ENCODE measurements at places on chromosomes 6 and 20.

DNA sequence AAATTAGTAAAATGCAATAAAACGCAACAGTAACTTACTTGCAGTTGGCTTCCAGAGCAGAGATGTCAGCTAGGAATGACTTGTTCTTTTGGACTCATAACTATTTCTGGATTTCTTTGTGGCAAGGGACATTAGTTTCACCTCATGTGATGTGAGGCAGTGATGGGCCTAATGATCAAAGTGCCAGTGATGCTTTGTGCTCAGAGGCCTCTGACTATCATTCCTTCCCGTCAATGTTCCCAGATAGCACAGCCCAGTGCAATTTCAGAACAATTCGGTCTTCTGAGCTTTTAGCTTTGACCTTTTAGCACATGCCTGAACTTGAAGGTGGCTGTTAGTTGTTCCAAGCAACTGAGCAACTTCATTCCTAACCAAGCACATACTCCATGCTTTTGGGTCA lies 596.8 kb downstream of the TFAP2B start:
- DNase-seq: no peak

- DNase-seq: no peak
These were observed 744.1 kb downstream of the DHX35 start for GRCh38 chr20:39706184-39706663.

DNA sequence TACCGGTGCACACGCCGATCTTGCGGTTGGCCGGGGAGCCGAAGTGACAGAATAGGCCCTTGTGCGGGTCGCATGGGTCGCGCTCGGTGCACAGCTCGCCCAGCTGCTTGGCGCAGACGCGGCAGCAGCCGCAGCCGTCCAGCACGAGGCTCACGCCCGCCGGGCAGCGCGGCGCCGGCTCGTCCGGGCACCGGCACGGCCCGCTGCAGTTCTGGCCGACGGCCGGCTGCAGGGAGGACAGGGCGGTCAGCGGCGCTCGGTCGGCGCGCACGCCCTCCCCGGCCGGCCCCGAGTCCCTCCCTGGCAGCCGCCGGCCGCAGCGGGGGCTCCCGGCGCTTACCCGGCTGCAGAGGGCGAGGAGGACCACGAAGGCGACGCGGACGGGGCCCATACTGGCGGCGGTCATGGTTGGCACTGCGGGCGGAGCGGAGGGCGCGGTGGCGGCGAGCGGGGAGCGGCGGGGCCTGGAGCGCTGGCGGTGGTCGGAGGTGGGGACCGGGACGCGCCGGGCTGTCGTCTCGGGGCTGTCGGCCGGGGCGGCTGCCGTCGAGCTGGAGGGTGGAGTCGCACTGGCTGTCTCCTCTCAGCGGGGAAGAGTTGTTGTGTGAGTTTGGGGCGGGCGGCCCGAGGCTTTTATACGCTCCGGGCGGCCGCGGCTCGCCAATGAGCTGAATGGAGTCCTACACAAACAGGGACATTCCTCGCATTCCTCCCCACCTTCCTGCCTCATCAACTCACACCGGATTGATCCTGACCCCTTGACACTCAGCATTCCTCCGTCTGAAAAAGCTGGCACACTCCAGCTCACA lies at the start of gene CCN2:
CCN2 (minus strand) TSS at position 606 of the 809 bp plus-strand sequence; CDS start at position 406, 200 bp downstream.
- no peak for DNase-seq

DNA sequence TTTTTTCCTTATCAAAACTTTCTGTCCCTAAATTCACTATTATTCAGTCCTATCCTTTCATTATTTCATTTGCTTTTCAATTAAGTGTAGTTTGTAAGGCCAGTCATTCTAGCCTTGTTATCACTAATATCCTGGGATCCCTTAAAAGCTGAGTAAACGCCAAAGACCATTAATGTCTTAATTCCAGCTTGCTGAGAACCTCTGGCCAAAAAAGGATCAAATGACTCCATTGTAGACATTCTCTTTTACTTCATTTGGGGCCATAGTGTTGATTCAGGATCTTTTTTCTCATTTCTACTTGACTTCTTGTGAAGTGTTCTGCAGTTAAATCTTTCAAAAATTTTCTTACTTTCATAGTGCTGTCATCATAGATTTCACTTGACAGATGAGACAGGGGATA lies 379.7 kb downstream of the LAMA2 start:
- no peak for DNase-seq

DNA sequence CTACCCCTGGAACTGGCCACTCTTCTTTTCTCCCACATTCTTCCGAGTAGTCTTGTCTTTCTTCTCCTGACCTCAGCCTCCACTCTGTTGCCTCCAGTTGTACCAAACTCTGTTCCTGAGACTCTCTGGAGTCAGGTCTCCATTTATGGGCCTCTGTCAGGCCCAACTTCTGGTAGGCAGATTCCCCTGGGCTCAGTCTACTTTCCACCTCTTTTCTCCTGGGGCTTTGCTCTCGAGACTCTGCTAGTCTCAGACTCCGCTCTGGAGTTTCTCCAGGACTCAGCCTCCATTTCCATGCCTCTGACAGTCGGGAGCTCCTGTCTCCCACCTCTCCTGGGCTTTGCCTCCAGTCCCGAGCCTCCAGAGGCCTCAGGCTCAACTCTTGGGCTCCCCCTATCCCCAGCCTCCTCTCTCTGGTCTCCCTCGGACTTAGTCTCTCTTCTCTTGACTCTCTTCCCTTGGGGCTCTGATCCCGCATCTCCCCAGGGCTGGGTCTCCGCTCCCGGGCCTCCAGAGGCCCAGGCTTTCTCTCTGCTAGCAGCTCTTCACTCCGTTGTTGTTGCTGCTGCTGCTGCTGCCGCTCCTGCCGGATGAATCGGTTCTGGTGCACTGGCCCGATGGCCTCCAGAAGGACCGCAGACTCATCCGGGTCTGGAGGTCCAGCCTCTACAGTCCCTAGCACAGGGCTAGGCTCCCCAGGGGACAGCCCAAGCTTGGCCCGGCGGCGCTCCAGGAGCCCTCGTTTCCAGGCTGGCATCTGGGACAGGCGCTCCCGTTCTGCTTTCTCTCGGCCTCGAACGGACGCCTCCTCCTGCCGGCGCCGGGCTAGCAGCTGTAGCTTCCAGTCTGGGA lies 1.1 kb downstream of the PPP1R18 start:
- no peak for DNase-seq

DNA sequence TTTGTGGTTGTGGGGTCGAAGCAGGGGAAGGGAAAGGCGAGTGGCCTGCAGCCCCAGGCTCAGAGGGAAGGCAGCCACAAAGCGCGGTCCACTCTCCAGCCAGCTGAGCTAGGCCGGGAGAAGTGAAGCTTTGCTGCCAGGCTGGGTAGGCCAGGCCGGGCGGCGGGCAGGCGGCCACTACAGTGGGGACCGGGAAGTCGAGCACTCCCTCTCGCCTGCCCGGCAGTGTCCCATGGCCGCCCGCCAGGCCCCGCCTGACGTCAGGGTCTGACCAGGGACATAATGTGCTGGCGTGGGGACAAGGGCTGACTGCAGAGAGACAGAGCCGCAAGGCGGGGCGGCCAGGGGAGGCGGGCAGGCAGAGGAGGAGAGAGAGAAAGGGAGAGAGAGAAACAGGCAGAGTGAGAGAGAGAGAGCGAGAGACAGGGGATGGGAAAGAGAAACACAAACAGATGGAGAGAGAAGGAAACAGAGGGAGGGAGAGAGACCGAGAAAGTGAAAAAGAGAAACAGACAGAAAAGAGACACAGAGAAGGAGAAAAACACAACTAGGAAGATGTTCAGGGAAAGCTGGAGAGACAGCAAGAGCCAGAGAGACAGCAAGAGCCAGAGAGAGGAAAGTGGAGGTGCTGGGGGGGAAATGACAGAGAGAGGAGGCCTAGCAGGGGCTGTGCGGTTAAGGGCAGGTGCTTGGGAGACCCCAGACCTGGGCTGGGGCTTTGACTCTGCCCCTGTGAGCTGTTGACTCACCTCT lies 94.5 kb upstream of the PTPN1 start:
- no peak for DNase-seq

GRCh38 chr6:116672306-116672705 lies 3.7 kb upstream of the ZUP1 start:
- no peak for DNase-seq

GRCh38 chr6:130364224-130364780 lies 1.5 kb upstream of the TMEM200A start:
- no peak for DNase-seq

GRCh38 chr6:158131926-158132325 lies 36.1 kb downstream of the SERAC1 start:
- no peak for DNase-seq

DNA sequence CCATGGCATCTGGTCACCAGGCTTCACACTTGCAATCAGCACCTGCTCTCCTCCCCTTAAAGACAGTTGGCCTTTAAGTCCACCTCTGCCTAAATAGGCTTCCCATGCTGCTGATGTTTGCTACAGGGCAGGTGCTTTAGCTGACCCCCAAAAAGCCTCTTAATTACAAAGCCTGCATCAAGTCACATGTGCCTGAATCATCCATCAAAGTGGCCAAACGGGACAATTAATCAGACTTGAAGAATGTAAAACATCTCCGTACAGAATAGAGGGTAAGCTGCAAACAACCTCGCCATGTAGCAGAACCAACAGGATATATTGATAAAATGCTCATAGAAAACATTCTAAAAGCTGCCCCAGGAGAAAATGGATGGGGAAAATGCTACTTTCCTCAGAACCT lies 7.4 kb downstream of the LY86 start:
- DNase-seq: no peak

DNA sequence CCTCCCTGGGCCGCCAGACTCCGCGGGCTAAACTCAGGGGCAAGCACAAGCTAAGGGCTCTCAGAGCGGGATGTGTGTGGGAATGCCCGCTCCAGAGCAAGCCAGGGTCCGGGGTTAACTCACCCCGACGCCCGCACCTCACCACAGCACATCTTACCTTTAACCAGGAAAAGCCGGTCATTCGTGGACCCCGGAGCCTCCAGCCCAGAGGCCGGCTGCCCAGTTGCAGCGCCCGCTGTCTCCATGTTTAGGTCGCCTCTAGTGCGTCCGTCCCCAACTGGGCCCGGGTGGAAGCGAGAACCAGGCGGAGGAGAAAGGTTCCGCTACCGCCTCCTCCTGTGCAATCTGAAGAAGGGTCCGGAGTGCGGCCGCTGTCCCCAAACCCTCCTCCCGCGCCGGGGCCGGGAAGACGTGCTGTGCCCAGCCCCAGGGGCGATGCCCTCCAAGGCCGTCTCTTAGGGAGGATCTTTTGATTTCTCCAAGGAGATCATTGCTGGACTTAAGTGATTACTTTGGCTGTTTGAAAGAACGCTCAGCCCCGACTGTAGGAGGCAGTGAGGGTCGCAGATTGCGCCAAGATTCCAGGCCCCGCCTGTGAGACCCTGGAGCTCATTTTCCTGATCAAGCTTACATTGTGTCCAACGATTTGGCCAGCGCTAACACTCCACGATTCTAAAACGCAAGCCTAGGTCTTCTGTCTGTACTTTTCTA lies at the start of gene TMEM242:
TMEM242 (minus strand) TSS at position 265 of the 711 bp plus-strand sequence; CDS start at position 245, 20 bp downstream.
- peak; percentile 87 for DNase-seq

- no peak for DNase-seq
These were observed 506 bp downstream of the CITED2 start for GRCh38 chr6:139373928-139374356.

DNA sequence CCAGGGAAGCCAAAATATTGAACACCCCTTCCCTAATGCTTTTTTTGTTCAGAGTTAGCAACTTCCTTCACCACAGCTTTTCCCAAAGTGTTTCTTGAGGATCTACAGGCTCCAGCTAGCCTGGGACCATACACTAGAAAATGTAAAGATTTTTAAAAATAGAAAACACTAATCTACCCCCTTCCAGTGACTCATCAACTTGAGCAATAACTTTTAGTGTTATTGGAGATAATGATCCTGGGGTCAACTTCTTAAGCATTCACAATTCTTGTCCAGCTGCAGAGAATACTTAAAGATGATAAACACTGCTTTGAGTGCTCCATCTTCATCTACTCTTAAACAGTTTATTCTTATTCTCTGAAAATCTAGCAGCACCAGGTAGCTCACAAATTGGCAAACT lies 131.6 kb downstream of the COL9A1 start:
- no peak for DNase-seq

- no peak for DNase-seq
These were observed 600.4 kb upstream of the JAG1 start for GRCh38 chr20:11274141-11274594.

GRCh38 chr6:11485271-11485670 lies 52.3 kb upstream of the TMEM170B start:
- DNase-seq: no peak

DNA sequence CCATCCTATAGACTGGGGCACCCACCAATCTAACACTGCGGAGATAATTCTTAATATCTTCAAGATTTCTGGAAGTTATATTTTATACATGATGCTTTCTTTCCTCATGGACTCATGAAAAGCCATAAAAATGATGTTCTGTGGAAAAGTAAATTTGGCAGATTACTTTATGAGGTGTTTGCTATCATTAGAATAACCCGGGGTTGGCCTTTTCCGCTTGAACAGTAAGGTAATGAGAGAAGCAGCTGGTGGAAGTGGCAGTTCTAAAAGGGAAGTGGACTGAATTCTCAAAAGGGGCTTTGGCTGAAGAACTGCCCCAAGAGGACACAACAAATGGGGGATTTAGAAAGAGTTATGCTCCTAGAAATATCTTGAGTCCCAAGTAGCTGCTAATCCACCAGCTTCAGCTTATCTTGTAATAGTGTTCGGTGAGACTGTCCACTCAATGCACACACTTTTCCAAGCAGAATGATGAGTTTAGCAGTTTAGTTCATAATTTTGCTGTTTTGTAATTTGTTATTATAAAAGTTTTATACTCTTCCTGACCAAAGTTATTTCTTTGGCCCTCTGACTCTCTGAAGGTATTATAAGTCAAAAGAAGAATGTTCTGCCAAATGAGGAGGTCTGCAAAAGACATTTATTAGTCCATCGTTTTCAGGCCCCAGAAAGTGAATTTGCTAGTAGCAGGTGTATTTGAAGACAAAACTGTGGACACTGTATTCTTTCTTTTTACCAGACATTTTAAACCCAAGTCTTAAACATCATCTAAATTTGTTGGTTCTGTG lies 2.9 kb downstream of the ISM1 start:
- DNase-seq: no peak

GRCh38 chr6:15499591-15499990 lies 163.2 kb downstream of the DTNBP1 start:
- no peak for DNase-seq

DNA sequence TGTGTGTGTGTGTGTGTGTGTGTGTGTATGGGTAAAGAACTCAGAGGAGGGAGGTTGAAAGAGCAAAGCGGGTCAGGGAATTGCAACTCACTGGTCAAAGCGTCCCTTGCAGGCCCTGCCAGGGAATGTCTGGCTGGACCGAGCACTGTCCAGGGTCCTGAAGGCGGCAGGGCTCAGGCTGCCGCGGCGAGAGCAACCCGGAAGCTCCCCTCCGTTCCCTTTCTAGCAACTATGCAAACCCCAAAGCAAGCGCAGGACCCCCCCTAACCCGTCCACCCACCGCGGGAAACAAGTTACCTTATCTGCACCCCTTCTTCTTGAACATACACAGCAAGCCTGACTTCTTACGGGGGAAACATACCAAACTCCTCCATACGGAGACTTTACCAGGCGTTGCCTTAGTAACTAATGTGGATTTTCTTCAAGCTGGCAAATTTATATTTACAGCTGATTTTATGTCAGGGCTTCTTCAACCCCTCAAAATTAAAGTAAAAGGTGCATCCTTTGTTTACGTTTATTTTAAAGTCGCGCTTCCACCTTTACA lies 538 bp upstream of the GRM1 start:
- no peak for DNase-seq

DNA sequence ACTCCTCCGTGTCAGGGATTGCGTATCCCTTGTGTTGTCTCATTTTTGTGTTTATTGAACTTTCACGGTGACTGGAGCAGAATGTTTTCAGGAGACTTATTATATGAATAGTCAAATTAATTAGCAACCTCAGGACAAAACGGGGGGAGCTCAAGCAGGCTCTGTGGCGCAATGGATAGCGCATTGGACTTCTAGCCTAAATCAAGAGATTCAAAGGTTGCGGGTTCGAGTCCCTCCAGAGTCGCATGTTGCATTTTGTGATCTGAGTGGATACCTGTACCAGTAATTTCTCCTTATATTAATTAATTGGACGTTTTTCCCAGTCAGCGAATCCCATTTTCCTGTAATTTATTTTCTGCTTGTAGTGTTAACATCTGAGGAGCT lies 89.1 kb upstream of the ZNF184 start:
- DNase-seq: no peak
